ENCODE measurements at places on chromosomes 11 and 22.

GRCh38 chr11:87628957-87629356 is 546.3 kb downstream of the RAB38 start:
- no peak for DNase-seq

GRCh38 chr11:27124514-27125264 is 84.1 kb downstream of the BBOX1 start:
- peak; percentile 4 for DNase-seq

GRCh38 chr11:111422494-111423249 is 43.6 kb upstream of the POU2AF1 start:
- peak; percentile 6 for DNase-seq

DNA sequence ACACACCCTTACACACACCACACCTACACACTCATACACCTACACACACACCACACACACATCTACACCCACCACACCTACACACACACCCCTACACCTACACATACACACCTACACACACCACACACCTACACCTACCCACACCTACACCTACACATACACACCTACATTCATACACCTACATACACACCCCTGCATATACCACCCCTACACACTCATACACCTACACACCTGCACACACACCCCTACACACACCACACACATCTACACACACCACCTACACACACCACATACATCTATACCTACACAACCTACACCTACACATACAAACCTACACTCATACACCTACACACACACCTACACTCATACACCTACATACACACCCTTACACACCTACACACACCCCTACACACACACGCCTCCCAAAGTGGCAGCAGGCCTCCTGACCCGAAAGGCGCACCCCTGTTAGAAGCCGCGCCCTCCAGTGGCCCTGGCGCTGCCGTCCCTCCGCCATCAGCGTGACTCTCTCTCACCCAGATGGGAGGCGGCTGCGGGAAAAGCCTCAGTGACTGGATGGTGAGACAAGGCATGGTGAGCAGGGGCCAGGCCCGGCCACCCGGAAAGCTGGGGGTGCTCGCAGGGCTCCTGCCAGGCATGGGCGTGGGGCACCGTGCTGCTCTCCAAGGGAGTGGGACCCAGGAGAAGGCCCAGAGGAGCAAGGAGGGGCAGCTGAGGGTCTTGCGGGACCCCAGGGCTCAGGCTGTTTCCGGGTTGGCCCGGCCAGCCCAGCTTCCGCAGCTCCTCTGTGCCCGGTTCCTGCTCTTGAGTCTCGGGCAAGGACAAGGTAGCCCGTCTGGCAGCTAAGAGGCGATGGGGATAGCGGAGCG is 37.0 kb upstream of the HMOX1 start:
- no peak for DNase-seq

DNA sequence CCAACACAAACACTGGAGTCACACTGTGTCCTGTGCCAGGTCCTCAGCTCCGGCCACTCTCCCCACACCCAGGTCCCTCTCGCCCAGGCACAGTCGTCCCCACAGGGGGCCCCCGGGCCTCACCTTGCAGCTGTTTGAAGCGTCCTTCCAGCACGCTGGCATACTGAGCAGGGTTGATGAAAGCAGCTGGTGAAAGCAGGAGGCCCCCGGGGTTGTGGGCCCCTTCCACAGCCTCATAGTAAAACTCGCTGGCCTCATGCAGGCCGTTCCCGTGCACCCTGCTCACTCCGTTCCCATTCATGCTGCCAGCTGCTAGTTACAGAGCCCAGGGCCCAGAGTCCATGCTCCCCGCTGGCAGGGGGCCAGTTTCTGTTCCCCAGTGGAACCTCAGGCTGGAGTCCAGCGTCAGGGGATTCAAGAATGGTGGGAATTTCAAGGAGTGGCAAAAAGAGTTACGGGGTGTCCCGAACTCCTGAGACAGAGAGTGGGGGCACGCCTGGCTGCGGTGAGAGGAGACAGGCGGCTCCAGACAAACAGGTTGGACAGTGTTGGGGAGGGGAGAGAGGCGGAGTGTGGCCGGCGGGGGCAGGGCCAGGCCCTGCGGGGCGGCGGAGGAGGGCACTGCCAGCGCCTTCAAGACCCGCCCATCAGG is 10.6 kb downstream of the SPTBN2 start:
- no peak for DNase-seq

DNA sequence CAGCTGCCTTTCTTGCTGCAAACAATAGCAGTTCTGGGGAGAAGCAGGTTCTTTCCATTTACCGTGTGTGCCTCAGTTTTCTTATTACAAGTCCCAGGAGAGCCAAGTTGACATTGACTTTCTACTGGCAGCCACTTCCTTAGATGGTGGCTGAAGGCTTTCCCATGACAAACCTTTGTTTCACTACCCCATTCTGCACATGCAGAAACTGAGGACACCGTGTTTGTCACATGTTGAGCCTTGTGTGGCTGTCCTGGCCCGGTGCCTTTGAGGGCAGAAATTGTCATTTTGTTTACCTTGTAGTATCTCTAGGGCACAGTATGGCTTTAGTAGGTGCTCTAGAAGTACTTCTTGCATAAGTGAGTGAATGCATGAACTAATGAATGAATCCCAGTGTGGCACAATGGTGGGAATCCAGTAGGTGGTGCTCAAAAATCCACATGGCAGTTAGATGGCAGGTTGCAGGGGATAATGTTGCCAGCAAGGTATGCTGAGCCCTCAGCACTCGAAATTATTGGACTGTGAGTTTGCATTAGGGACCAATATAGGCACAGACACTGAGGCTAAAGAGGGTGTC is 101.6 kb downstream of the CSNK2A3 start:
- no peak for DNase-seq

GRCh38 chr11:8610532-8611116 is 16.6 kb upstream of the STK33 start:
- DNase-seq, result no peak

DNA sequence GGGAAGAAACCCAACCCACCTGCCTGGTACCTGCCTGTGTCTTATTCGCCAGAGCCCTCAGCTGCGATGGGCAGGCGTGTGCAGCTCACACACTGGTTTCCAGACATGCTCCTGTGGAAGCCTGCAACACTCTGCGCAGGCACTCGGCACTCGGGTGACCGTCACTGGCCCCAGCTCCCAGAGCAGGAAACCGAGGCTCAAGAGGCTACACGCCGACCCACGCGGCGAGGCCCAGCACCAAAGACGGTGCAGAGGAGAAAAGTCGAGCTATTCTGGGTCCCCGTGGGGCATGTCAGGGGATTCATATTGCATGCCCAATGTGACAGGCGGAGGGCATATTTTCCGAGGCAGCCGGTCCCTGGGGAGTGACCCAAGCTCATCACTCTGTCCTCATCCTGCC is 11.6 kb upstream of the FGF19 start:
- no peak for DNase-seq

Data from A549 (cell line).